ENCODE measurements at places on chromosomes 11 and 22. TPM values are rescaled to one million over a fixed set of nuclear protein-coding genes. Genes with fewer than 3 reads are reported as not detected.

The SYT13 gene
- total RNA-seq: not detected

The A4GALT gene
- 8.3 TPM for total RNA-seq

The SLC37A2 gene
- 5.5 TPM for total RNA-seq

The PDE3B gene
- total RNA-seq: 0.18 TPM

The CEP126 gene
- 1.1 TPM for total RNA-seq

The TYR gene
- not detected for total RNA-seq

The TRPM5 gene
- total RNA-seq: not detected

The RAB39A gene
- not detected for total RNA-seq

The CFAP300 gene
- 12.1 TPM for total RNA-seq

The C1QTNF5 gene
- total RNA-seq: 10.7 TPM

The LINC01488 gene
- total RNA-seq: not detected

The FGF19 gene
- total RNA-seq: not detected

The LRRC55 gene
- not detected for total RNA-seq
